Stimulated activated CD4-positive, alpha-beta T cell treated with anti-CD3 and anti-CD28 coated beads, Interleukin-4, amount 100 ng/mL, for 4 hours (primary cell): ENCODE measurements at places on chromosomes 6 and 20.

GRCh38 chr6:137102851-137103492, 58.2 kb upstream of the IL20RA start:
- no peak for DNase-seq

DNA sequence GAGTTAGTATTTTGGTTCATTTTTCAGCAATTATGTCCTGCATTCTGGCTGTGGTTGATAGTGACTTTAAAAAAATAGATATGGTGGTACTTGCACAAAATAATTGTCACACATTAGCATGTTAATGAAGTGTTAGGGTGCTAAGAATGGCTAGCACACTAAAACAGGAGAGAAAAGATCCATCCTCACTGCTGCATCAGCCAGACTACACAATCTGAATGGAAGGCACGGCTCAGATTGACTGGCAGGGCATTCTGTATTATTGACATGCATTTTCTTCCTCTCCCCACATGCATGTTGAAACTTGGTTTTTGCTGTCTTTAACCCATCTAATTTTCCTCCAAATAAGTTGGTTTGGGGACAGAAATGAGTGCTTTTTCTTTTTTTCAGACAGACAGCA, 306.3 kb downstream of the PRL start:
- no peak for DNase-seq

DNA sequence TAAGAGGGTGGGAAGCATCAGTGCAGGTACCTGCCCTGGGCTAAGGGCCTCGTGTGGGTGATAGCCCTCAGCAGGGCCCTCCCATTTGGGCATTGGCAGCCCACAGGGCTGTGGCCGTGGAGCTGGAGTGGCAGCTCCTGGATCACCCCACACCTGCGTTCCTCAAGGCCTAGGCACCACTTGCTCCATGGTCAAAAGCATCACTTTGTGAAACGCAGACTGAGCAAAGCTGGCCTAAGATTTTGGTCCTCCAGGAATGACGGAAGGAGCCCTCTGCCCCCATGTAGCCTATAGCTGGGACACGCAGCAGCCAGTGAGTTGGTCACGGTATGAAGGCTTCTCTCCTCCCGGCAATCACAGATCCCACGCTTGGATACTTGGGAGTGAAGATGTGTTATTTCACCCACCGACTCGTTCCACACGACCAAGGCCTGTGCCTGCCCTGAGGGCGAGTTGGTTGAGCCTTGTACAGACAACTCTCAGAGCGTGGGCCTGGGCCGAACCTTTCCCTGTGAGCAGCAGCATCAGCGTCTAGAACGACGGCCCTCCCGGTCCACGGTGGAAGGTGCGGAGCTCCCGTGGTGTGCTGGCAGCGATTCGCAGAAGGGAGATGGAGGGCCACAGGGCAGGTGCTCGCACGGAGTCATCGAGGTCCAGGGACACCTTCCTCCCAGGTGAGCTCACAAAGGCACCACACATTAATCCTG, 39.7 kb downstream of the THBS2 start:
- DNase-seq, result no peak

- DNase-seq, result no peak
Observed at GRCh38 chr6:20716865-20717264, 182.6 kb downstream of the CDKAL1 start.

DNA sequence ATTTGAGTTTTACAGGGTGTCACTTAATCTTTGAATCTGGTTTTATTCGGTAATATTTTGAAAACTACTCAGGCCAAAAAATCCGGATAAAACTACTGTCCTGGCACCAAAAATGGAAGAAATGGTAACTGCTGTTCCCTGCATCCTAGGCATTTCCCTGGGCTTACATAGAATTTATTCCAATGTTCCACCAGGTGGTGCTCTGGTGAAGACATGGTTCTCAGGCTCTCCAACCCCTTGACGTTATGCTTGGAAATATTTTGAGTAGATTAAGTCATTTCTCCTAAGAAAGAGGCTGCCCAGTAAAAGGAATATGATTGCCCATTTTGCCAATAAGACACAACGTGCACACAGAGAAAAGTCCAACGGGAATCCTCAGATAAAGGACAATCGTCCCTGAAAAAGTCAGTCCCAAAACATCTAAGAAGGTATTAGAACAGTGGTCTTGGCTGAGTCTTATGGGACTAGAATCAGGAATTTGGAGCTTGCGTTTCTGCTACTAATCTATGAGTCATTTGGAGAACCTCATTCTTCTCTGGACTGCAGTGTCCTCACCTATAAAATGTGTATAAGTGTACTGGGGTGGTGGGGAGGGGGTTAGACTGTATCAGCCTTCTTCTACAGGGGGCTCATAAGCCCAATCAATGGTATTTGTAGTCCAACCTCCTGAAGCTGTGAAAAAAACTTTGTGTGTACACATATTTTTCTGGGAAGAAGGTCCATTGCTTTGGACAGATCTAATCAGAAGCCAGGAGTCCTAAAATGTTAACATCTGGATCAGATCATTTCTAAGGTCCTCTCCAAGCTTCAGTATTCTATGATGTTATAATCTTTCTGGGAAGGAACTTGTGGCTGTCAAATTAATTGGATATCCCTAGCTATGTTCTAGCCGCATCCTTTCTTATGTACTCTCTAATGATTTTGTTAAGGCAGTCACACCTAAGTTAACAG, 131.0 kb upstream of the BMP2 start:
- DNase-seq, result no peak

- no peak for DNase-seq
Observed at GRCh38 chr6:121319112-121319553, 15.1 kb downstream of the TBC1D32 start.

GRCh38 chr20:61049684-61050083, 202.4 kb upstream of the CDH4 start:
- DNase-seq, result no peak
